Stimulated activated CD4-positive, alpha-beta T cell treated with anti-CD3 and anti-CD28 coated beads, Interleukin-12 subunit alpha, Interleukin-12 subunit beta, amount 100 ng/mL, for 48 hours (primary cell): ENCODE measurements at places on chromosomes 5 and 9.

DNA sequence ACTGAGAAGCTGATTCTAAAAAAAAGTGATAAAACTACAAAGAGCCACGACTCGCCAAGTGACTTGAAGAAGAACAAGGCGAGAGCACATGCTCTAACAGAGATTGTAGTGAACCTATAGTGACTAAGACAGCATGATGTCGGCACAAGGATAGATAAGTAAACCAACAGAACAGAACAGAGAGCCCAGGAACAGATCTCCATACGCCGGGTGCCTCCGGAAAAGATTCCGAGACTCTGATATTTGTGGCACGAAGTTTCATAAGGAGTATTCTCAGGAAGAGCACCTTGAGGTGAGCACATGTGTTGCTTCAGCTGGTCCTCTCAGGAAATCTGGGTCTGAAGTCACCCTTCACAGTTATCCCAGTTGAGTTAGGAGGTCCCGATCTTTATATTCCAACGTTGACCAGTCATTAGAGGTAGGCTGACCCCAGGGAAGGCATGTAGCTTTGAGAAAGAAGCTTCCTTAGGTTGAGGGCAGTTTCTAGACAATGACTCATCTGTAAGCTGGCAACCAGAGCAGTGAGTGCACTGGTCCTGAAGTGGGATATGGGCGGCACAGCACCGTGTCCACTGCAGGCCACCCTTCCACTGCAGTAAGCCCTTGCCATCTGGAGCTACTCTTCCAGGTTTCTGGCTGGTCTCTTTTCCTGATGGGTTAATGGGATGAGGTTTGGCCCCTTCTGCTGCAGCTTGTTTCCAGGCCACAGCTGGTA lies 13.6 kb upstream of the CLK4 start:
- DNase-seq, result no peak

GRCh38 chr9:5025416-5025815 lies 40.3 kb downstream of the JAK2 start:
- no peak for DNase-seq

- DNase-seq, result no peak
These were observed 26.8 kb upstream of the ANKRD33B start for GRCh38 chr5:10536931-10537579.

- DNase-seq, result no peak
These were observed 236.0 kb upstream of the IRX1 start for GRCh38 chr5:3359642-3360041.

DNA sequence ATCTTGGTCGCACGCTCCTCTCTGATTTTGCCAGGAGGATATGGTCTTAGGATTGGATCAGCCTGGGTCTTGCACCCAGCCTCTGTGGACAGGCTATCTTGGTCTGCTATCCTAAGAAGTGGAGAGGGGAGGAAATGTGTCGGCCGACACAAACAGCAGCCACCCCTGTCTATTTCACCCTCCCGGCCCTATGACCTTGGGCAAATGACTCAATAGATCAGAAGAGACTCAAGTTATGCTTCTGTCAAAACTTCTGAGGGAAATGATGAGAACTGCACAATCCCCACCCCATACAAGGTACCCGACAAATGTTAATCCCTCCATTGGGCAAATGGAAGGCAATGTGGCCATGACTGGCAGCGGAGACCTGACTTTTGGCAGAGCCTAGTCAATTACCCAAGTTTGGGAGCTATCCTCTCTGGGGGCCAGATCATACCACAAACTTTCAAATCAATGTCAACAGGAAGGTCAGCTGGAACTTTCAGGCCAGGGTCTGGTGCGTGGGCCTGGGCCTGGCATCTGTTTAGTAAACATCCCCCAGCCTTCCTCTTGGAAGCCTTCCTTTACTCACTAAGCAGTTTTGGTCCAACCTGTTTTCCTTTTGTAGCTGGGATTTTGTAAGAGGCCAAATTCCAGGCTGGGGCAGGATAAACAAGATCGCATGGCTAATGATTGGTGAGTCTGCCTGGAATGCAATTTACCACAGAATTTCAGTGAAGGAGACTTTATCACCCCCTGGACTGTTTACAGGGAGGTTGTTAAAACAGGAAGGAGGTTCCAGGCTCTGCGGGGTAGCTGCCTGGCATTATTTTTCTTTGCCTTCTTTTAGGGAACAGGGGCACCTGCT lies 64.2 kb upstream of the CPEB4 start:
- DNase-seq, result no peak

DNA sequence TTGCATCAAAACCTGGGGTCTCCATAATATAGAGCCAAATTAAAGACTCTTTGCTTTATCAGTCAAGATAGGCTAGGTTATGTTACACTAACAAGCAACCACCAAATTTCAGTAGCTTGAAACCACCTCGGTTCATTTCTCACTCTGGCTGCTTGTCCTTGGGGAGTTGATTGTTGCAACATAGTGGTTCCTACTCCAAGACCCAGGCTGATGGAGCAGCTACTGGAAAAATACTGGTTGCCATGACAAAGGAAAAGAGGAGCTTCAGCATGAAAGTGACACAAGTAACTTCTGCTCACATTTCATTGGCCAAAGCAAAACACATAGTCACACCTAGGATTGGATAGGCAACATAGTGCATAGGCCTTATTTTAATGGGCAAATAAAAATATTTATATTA lies 18.5 kb upstream of the RCL1 start:
- no peak for DNase-seq

DNA sequence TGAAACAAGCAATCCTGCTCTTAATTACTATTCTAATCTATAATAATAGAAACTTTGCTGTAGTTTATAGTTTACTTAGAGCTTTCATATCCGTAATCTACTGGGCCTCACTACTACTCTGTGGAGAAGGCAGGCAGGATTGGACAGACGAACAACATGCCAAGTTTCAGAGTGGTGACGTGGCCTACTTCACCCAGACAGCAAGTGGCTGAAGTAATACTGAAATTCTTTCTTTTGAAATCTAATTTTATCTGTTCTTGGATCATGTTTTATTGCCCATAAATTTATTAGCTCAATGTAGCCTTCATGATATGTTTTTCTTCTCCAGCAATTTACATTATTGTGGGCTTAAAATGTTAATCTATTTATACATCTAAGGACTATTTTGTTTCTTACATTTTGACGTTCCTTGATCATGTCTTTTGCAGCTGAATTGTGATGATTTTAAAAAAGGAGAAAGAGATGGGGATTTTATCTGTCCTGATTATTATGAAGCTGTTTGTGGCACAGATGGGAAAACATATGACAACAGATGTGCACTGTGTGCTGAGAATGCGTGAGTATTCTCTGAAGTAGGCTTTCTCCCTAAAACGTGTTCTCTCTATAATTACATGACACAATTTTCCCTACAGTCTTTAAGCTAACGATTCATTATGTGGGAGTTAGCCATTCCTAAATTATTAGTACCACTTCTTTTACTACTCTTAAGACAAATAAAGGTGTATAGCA lies 22.4 kb downstream of the SPINK5 start:
- DNase-seq, result no peak

DNA sequence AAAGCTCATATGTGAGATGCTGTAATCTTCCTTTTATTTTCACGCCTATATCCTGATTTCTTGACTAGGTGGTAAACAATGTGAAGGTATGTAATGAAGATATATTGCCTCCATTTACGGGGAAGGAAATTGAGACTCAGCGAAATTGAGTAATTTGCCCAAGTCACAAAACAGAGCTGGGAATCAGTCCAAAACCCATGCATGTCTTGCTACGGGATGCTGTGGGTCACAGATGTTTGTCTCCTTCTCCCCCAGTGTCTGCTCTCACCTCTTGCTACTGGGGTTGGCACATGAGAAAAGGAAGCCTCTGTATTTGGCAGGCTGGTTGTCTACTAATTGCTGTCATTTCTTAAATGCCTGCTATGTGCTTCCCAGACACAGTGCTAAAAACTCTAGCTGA lies 53.7 kb upstream of the TEX48 start:
- DNase-seq, result no peak
